Cortex of kidney (tissue), 1 donor: ENCODE measurements at places on chromosomes 3 and 15.

DNA sequence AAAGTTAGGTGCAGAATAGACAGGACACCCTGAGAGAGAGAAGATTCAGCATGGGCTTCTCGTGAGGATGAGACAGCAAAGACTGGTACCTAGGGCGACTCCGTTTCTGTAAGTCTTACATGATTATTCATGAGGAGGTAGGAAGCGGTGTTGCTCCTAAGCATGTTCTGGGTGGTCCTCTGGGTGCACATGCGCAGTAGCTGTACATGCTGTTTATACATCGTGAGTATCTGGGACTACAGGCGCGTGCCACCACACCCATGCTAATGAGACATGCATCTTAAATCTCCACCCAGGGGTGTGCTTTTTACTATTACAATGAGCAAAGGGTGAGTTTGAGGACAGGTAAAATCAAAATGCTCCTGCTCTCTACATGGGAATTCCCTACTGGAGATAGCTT is 12.3 kb downstream of the ALPK3 start:
- no peak for DNase-seq

GRCh38 chr3:37867144-37867543 is 5.5 kb downstream of the CTDSPL start:
- no peak for DNase-seq

GRCh38 chr3:29412110-29412509 is 131.2 kb downstream of the RBMS3 start:
- no peak for DNase-seq

DNA sequence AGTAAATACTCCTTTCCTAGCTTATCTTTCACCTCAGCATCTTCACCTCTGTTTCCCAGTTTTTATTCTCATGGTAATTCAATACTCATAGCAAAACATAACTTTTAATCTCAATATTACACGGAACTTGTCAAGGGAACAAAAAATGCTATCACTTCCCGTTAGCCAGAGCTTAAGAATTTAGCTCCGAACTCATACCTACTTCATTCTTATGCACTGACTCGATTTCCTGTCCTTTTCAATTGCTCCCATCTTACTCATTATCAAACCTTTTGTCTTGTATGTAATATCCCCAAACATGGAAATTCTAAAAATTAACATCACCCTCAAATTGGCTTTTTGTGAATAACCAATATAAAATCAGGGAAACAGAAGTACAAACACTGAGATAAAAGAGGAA is 28.2 kb downstream of the MYEF2 start:
- no peak for DNase-seq
